ENCODE measurements at places on chromosomes 12 and 14.

DNA sequence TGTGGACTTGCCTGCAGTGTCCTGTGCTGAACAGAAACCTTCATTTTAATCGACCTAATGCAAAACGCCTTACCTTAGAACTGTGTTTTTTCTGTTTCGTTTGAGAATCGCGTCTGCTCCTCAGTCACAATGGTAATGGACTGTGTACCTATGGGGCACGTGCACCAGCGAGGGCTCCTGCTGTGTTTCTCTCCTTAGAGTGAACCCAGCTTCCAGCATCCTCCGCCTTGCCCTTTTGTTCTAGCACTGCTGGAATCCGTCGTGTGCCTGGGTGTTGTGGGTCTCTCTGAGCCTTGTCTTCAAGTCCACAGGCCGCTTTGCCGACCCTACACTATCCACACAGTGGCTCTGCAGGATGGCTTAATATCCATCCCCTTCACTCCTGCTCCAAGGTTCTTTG lies 3.6 kb downstream of the AMN start:
- DNase-seq, result no peak

- DNase-seq, result peak; percentile 86
Observed at GRCh38 chr12:118307069-118307954, 65.4 kb downstream of the TAOK3 start.

DNA sequence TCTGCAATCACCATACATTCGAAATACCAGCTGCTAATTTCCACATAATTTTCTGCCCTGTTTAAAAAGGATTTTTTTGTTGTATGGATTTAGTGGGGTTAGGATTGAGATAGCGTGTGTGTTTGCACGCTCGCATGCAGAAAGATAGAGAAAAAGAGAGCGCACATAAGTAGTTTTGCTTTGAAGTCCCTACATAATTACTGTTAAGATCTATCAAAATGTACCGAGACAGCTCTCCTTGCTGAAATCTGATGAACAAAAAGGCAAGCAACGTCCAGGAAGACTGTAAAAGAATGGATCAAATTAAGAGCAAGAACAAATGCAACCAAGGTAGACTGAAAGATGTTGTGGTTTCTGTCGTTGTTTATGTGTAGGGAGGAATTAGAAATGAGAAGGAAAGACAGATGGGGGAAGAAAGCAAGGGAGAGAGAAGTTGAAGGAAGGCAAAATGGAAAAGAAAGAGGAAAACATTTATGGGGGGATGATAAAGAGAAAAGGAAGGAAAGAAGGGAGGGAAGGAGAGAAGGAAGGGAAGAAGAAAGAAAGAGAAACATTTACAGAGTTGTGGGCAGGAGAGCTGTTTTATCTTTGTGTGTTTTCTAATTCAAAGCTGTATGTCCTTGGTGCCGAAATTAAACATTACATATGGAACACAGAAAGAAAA lies 522.3 kb downstream of the MED13L start:
- DNase-seq, result no peak

DNA sequence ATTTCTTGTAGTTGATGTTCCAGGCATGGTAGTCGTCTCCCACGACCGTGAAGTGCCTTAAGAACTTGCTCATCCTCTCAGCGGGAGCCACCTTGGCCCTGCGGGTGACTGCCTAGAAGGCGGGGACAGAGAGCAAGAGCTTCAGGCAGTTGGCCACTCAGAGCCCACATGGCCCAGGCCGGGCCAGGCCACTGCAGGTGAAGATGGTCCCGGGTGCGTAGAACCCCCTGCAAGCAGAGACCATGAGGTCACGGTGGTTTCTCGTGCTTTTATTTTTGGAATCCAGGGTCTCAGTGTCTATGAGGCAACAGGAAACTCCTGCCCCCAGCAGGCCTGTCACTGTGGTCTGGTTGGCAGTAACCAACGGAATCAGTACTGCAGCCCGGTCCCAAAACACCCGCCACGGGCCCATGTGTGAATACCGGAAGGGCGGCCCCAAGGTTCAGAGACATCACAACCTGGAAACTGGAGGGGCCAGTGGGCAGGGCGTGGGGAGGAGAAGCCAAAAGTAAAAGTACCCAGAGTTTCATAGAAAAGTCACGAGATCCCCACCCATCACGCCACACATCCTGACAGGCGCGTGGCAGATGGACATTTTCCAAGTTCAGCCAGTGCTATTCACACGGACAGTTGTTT lies 27.5 kb downstream of the HVCN1 start:
- DNase-seq, result no peak

GRCh38 chr14:69572030-69572840 lies 2.4 kb downstream of the CCDC177 start:
- DNase-seq, result peak; percentile 59

GRCh38 chr12:13090054-13090453 lies 13.4 kb downstream of the GSG1 start:
- no peak for DNase-seq

DNA sequence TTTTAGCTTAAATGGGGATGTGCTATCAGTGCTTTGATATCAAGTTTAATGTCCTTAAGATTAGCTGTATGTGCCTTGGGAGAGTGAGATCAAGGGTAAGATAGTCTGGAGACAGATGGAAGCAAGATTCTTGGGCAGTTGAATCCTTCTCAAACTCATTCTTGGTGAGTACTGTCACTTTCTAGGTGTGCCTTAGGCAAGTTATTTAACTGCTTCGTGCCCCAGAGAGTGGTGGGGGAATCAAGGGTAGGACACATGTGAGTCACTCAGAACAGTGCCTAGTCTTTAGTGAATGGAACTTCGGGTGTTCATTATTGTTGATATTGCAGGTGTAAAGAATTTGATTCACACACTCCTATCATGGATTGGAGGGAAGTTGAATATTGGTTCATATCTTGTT lies 803.7 kb downstream of the DIO2 start:
- DNase-seq, result no peak

GRCh38 chr14:89476354-89476896 lies 59.4 kb upstream of the FOXN3 start:
- no peak for DNase-seq

- DNase-seq, result peak; percentile 21
Observed at GRCh38 chr12:75727577-75727976, 216.2 kb upstream of the KRR1 start.

DNA sequence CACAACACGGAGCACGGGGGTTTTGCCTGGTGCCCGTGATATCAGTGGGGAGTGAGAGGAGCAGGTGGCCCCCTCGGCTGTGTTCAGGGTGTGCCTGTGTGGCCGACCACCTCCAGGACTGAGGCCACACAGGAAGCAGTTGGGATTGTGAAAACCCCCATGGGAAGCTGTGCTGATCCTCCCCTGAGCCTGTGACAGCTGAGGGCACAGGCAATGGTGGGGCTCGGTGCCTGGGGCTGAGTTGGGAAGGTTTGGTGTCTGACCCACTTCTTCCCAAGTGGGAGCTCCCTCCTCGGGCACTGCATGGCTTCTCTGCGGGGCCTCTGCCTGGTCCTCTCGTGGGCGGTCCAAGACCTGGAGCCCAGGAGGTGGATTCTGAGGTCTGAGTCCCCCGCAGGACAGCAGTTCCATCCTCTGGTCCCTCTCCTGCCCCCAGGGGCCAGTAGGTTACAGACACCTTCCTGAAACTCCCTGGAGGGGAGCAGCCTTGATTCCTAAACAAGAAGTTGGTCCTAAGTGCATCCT lies 17.9 kb downstream of the PACS2 start:
- no peak for DNase-seq

DNA sequence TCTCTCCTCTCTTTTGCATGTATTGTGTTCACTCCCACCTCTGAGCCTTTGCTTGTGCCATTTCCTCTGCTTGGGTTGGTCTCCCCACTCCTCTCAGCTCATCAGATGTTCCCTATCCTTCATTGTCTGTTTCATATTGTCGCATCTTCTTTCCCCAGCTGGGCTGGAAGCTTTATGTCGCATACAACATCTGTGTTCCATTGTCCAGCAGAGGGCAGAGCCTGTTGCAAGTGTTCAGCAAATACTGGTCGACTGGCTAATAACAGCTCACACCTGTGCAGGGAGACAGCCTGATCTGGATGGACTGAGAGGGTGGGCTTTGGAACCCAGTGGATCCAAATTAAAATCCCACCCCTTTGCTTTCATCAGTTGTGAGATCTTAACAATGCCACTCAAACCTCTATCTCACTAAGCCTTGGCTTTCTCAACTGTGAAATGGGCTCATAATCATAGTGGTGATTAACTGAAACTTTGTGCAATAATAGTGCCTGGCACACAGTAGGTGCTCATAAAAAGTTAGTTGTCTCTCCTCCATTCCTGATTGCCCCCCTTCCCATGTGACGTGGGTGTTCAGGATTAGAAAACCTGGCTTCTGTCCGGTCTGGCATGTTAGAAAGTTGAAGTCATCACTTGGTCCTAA lies 75.8 kb downstream of the RIN3 start:
- DNase-seq, result no peak

GRCh38 chr14:33357225-33358010 lies 418.7 kb downstream of the NPAS3 start:
- no peak for DNase-seq

DNA sequence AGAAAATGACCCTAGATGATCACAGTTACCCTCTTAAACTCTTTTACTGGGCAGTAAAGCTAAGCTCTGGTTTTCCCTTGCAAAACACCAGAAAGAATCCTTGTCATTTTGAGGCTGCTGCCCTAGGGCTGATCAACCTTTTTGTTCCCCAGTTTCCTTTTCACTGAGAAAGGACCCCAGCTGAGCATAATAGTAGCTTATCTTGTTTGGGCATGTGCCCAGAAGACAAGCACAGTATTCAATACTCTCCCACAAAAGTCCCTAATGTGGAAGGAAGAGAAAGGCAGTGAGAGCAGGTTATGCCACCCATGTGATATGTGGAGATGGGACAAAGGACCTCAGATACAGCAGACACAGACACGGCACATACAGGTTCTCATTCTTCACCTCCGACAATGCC lies 332.6 kb upstream of the TMPO start:
- DNase-seq, result peak; percentile 78

- no peak for DNase-seq
Observed at GRCh38 chr12:3138941-3139511, 61.8 kb downstream of the TSPAN9 start.

DNA sequence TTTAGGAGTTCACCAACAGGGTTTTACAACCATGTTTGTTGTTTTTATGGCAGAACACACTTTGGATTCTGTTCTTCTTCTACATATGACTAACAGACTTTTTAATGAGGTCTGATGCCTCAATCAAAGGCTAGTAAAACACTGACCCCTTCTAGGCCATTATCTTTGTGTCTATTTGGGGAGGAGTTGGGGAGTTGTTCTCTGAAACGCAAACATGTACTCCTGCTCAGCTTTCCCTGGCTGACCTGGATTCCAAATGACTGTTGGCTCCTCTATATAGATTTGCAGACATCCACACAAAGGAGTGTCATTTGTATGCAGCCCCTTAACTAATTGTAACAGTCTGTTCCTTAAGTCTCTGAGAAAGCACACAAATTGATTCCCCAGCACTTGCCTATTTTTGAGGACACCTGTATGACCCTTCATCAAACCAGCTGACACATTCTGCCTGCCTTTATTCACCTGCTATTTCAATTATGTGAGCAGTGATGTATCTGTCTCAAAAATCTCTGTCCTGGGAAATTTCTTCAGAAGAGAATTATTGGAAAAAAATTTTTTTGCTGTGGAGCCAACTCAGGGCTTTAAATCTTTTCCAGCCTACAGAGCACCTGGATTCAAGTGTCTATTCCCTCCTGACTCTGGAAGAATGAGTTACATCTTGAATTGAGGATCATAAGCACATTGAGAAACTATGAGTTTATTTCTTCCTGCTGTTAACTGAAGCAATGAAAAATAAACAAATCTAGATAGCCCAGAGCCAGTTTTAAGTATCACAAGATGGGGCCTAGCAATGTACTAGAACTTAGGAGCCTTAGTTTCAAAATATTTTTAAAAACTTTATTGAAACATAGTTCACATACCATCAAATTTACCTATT lies 417.2 kb downstream of the RAD51B start:
- no peak for DNase-seq

DNA sequence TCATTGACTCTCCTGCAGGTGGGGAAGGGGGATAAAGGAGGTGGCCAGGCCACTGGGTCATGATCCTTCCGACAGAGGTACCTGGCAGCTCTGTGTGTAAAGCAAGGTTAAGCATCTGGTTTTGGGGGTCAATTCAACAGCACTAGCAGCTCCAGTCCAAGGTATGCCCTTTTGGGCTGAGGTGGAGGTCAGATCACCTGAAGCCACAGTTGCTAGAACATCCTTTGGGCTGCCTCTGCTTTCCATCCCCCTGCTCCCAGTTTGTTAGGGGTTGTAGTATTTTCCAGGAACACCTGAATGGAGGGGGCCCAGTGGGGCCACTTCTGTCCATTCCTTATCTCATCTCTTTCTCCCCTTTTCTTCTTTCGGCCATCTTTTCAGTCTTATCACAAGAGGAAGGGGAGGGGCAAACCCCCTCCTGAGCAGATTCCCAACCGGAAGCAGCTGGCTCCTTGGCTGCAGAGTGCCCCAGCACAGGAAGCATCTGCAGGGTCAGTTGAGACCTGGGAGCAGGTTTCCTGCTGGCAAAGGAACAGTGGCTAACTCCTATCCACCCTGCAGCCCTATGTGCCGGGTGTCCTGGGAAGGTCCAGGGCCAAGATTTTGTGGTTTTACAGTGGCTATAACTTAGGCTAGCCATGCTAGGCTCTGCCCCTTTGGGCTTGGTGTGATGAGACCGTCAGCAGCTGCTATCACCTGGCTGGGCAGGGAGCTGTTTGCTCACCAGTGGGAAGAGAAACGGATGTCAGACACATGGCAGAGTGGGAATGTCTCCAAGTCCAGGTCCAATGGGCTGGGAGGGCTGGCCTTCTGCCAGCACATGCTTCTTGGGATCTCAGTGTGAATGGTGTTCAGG lies 40.2 kb downstream of the SH2B3 start:
- peak; percentile 82 for DNase-seq

DNA sequence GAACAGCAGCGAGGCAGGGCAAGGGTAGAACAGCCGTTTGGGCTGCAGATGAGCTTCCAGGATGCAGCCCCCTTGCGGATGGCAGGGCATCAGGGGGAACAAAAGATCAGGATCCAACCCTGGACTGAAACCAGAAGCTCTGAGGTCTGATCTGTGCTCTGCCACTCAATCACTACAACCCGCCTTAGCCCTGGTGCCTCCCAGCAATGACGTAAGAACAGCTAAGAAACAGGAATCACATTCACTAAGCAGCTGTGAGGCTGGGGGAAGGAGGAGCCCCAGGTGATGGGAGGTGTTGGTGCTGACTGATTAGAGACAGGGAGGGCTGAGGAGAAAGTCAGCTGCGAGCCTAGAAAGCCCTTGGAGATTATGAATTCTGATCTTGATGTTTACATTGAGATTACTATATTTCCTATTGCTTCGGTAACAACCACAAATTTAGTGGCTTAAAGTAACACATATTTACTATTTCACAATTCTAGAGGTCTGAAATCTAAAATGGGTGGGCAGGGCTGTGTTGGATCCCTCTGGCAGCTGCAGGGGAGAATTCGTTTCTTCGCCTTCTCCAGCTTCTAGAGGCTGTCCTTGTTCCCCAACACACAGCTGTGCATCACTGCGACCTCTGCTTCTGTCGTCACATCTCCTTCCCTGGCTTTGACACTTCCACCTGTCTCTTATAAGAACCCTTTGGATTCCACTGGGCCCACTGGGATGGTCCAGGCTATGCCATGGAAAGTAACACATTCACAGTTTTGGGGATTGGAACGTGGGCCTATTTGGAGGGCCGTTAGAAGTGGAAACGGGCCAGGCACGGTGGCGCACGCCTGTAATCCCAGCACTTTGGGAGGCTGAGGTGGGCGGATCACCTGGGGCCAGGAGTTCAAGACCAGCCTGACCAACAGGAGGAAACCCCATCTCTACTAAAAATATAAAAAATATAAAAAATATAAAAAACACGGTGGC lies 6.1 kb upstream of the CD9 start:
- no peak for DNase-seq

All from A673 (cell line).